Stimulated activated naive CD4-positive, alpha-beta T cell (primary cell): ENCODE measurements at places on chromosomes 7 and 10.

- no peak for DNase-seq
Measured at GRCh38 chr10:132467464-132468149, 70.0 kb upstream of the INPP5A start.

DNA sequence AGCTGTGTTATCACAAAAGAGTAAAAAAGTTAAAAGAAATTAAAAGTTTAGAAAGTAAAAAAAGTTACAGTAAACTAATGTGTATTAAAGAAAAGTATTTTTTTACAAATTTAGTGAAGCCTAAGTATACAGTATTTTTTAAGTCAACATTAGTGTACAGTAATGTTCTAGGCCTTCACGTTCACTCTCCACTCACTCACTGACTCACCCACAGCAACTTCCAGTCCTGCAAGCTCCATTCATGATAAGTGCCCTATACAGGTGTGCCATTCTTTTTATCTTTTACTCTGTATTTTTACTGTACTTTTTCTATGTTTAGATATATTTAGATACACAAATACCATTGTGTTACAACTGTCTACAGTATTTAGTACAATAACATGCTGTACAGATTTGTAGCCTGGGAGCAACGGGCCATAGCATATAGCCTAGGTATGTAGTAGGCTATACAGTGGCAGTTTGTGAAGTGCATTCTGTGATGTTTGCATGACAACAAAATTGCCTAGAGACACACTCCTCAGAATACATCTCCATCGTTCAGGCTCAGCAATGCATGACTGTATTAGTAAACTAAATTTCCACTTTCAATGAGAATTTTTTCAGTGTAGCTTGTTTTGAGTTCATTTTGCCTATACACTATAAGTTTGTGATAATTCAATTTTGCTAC, 539.9 kb upstream of the C7orf33 start:
- no peak for DNase-seq

DNA sequence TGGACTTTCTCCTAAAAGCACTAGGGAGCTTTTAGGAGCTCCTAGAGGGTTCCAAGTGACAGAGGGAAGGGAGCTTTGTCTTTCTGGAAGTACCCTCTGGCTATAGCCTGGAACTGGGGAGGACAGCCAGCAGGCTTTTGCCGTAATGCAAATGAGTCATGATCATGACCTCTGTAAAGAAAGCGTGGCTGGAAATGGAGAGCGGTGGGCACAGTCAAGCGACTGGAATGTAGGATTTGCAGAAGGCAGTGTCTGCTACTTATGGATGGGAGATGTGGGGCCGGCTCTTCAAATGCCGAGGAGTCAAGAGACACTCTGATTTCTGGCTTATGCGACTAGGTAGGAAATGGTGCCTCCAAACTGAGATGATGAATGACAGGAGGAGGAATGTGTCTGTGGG, 34.6 kb upstream of the PLPP4 start:
- DNase-seq: no peak

GRCh38 chr7:68776326-68776725, 821.9 kb upstream of the AUTS2 start:
- DNase-seq: no peak

DNA sequence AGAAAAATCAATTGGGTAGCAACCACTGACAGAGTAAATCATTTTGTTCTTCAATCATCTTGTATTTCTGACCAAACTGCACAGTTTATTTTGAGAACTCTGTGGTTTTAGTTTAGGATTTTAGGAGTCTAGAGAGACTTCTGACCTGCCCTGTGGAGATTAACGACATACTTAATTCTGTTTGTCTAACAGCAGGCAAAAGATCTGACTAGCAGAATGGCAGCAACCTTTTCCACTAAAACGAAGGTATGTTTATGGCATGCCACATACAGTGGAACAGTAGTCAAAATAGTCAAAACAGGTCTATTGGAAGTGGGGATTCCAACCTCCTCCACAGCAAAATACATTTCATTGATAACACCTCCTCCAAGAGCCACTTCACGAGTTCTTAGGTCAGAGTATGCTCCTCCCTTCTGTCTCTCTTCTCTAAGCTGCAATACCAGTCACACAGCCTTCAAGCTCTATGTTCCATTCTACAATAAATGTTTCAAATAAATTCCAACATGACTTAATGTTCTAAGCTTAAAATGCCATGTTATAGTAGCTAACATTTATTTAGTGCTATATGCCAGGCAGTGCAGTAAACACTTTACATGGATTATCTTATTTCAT, 34.4 kb downstream of the NRCAM start:
- no peak for DNase-seq
